ENCODE measurements at places on chromosomes 2 and 18. TPM values are rescaled to one million over a fixed set of nuclear protein-coding genes. Genes with fewer than 3 reads are reported as not detected.

Gene NPC1
- 25.3 TPM for total RNA-seq

DNA sequence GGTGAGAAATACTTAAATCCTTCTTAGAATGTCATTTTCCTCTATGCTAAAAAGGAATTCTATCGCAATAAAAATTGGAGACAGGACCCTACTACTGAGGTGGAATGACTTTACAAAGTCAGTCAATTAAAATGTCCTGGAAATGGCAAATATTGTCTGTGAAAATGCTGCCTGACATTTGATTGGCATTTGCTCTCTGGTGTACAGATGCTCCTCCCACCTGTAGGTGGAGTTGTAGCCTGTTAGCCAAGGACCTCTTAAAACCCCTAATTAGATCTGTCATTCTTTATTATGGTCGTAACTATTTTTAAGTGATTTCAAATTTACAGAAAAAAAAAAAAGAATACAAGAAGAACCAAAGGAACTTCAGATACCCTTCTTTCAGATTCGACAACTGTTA is 393.1 kb upstream of the KLHL29 start:
- no peak for DNase-seq

- no peak for DNase-seq
Measured at GRCh38 chr2:235850289-235850688, 317.9 kb downstream of the GBX2 start.

Gene CENPA
- total RNA-seq: 4.3 TPM

Gene MRO
- total RNA-seq: 0.22 TPM

Gene EPAS1
- 13.3 TPM for total RNA-seq

DNA sequence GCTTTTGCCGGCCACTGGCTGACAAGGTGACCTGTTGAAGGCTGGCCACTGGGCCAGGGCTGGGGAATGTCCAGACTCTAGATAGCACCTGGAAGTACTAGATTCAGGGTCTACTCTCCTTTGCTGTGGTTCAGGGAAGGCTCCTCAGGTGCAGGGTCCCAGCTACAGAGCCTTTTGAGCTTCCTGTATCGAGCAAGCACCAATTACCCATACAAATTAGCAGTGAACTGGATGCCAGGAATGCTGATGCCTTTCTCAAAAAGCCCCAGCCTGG is 213.4 kb downstream of the CYP26B1 start:
- no peak for DNase-seq

- no peak for DNase-seq
Measured at GRCh38 chr2:3294069-3294468, 83.5 kb downstream of the EIPR1 start.

All from muscle of leg (tissue), 16 donors.